ENCODE measurements at places on chromosomes 3 and 15.

DNA sequence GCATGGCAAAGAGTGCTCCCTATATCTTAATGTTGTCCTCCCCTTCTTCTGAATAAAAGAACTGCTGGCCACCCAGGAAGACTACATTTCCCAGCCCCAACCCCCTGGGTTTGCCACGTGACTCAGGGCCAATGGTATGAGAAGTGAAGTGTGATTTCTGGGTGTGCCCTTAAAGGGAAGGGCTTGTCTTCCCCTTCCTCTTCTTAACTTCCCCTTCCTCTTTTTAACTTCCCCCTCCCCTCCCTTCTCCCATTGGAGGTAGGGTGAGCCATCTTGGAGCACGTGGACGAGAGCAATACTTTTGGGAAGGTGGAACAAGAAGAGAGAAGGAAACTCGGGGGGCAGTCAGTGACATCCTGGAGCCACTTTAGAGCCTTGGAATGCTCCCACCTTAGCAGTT, 6.8 kb upstream of the KBTBD12 start:
- peak; percentile 5 for DNase-seq

DNA sequence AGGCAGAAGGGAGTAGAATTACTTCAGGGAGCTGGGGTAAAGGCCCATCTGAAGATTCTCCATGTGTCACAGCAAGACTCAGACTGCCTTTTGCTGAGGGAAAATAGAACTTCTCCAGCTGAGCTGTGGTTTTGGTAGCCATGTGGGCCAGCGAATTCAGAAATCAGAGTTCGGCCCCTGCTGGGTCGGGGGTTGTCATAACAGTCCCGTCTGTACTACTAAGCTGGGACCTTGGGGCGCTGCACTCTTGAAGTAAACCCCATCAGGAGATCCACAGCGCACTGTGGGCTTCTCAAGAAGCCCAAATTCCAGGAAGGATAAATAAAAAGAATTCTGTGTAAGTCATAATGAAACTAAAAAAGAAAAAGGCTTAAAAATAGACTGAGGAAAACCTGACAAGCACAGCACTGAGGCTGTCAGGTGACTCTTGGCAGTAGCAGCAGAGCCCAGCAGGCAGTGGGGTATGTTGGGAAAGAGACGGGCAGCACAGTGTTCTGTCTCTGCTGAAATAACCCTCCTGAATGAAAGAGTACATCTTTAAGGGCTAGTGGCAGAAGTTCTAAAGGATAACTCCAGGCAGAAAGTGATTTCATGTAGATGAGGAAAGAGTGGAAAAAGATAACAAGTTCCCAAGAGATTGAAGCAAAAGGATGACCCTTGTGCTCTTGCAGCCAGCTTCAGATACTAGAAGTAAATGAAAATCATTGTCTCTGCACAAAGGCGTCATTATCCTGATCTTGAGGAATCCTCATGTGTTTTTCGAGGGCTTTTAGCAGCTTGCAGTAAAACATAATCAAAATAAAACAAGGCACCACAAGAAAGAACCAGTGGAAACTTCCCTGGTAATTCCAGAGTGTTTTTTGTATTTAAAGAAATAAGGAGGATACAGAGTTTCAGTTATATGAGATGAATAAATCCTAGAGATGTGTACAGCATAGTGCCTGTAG, 74.5 kb downstream of the RAB7A start:
- DNase-seq, result no peak

GRCh38 chr3:53375019-53375418, 27.7 kb upstream of the DCP1A start:
- DNase-seq, result peak; percentile 27

GRCh38 chr15:52679232-52680040, at the start of gene ATOSA:
Gene ATOSA (minus strand): TSS chr15:52679388. CDS start chr15:52678021, 1,367 bp downstream.
- DNase-seq, result peak; percentile 94

DNA sequence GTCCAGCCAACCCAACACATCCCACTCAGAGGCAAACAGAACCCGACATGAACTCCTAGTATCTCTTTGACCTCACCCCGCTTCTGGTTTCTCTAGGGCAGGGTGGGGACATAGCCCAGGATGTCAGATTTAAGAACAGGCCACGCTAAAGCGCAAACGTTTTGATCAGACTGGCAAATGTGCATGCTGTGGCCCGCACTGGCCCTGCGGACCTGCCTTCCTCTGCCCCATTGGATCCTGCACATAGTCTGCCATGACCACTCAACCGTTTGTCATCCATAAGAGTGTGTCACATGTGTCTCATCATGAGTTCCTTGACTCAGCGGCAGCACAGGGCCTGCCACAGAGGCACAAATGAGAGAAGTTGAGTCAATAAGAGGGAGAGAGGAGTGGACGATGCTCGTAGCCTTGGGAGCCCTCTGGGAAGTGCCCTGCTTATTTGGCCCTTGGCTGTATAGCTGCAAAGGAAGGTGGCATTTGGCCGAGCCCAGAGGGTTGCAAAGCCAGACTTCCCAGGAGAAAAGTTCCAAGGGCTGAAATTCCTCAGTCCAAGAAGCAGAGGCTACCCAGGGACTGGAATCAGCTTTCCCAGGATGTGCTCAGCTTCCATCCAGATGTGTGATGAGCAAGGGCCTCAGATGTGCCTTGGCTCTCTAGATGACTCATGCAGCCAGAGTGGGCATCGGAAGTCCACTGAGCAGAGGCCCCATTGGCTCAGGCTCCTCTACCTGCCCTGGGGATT, 55.5 kb upstream of the SLCO2A1 start:
- no peak for DNase-seq

DNA sequence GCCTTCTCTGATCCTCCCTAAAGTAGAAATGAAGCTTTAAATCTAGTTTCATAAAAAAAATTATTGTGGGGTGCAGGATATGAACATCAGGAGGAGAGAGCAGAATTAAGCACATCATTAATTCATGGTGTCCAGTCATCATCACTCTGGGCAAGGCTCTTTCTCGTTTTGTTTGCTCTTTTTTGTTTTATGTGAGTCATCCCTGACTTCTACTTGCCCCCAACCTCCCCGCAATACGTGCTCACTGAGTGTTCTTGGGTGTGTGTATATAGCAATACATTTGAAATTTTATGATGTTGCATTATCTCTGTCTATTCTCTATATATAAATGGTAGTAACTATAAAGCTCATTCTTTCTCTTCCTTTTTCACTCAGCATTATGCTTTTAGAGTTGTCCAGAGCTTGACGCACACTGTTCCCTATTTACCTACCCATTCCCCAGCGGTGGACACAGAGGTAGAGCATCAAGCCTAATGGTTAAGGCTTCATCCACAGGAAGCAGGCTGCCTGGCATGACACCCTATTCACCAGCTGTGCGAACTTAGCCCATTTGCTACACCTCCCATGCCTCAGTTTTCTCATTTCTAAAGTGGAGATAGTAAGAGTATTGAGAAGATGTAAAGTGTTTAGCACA, 72.3 kb downstream of the CD200R1L start:
- no peak for DNase-seq

- DNase-seq, result peak; percentile 8
Observed at GRCh38 chr3:98812851-98813374, 49.8 kb downstream of the ST3GAL6 start.

DNA sequence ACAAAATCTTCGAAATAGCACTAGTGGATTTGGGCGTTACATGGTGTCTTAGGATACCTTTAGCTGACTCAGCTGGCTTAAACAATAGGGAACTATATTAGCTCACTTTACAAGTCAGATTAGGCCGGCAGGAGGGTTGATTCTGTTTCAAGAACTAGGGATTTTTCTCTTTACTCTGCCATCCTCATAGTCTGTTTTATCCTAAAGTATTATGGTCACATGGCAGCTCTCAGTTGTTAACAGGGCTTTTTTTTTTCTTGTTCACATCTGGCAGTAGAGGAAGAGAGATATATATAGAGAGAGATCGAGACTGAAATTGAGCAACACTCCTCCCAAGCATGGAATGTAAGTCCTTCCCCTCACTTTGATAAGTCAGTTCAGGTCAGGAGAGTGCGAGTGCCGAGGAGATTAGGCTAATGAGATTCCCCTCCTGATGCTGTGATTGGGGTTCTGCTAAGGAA, 32.9 kb downstream of the CHP1 start:
- DNase-seq, result no peak

DNA sequence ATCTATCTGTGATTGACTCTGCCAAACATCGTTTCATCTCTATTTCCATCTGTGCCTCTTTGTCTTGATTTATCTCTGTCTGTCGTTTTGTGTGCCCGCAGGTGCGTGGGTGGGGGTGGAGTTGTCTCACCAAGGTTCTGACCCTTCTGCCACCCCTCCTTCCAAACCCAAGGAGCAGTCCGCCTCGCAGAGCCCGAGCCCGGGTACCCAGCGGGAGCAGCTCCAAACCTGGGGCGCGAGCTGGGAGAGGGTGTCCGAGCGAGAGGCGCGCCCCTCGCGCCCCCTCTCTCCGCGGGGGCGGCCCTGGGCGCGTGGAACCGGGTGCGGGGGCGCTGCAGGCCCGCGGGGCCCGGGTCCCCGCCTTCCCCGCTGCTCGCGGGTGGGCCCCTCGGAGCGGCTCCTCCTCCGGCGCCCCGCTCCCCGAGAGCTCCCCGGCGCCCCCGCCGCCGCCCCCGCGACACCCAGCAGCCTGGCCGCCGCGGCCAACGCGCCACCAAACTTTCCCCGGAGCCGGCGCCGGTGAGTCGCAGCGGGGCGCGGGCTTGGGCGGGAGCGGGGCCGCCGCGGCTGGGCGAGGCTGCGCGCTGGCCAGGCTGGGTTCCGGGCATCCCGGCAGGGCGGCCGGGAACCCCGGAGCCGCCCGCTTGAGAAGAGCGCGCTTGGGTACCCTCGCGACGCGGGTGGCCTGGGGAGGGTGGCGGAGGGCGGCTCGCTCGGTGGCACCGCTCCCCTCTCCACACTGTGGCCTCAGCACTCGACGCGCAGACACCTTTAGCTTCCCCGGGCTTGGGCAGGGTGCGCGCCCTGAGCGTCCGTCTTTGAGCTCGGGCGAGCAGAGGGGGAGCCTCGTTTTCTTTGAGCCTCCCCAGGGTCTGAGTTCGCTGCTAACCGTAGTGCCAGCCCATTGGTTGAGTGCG, at the start of gene HRH1:
Gene HRH1, plus strand, starts transcription at position 458 of the 917 bp plus-strand sequence. CDS start 104,545 bp downstream, outside the sequence.
- no peak for DNase-seq

DNA sequence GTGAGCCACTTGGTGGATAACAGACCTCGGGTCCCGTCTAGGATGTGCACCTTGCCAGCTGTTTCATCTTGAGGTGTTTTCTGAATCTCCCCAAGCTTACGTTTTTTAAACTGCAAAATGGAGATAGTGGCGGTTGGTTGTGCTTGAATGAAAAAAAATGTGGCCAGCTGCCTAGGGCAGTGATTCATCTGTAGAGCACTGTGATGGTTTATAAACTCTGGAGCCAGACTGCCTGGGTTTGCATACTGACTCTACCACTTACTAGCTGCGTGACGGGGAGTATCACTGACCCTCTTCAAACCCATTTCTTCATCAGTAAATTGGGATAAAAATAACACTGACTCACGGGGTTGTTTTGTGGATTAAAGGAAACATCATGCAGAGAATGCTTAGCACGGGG, 159.1 kb downstream of the CHL1 start:
- DNase-seq, result no peak

DNA sequence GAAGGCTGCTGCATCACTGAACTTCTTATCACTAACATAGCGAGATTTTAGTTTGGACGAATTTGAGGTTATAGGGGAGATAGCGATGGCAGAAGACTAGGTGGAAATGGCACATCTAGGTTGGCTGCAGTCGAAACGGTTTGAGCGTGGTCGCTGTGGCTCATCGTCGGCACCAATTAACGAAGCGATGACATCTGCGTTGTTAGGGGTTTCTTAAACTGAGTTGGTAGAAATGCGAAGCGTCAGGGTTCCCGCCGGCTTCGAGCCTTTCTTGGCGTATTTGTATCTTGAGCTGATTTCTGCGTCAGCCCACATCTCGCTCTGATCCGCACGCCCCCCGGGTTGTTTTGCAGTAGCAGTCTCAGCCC, 319 bp downstream of the LNP1 start:
- peak; percentile 68 for DNase-seq

GRCh38 chr3:24315356-24315755, 179.3 kb downstream of the THRB start:
- DNase-seq, result no peak

GRCh38 chr3:172537507-172538158, 14.4 kb upstream of the TNFSF10 start:
- no peak for DNase-seq

- DNase-seq, result no peak
Observed at GRCh38 chr3:11045536-11045935, 53.0 kb downstream of the SLC6A1 start.

DNA sequence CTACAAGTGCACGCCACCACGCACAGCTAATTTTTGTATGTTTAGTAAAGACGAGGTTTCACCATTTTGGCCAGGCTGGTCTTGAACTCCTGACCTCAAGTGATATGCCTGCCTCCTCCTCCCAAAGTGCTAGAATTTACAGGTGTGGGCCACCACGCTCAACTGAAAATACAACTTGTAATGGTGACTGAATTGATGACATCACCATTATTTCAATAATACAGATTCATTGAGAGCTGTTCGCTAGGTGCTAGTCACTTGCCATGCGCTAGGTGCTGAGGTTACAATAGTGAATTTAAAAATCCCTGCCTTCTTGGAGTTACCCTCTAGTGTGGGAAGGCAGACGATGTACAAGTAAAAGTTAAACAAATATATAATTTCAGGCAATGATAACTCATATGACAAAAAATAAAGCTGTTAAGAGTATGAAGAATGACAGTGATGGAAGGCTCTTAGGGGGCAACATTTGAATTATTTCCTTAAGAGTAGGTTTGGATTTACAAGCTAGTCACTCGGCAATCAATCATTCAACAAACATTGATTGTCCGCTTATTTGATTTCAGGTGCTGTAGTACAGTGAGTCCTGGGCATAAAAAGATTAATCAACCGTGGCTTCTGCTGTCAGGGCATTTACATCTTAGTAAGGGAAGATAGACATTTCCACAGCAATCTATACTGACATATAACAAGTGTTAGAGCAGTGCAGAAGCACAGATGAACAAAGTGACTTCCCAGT, 9.1 kb upstream of the PPARG start:
- DNase-seq, result no peak

DNA sequence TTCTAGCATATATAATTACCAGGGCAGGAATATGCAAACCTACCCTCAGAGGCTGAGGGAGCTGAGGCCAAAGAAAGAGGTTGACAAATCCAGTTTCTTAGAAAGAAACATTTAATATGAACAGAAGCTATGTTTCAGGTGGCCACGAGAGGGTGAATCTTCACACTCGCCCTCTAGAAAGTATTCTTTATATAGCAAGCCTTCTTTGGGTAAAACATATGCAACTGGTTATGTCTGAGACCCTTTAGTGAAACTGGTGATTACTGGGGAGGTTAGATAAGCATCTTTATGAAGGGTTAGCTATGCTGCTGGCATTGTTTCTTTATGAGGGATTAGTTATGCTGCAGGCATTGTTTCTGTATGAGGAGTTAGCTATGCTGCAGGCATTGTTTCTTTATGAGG, 50.7 kb upstream of the GOLGA6L2 start:
- no peak for DNase-seq

All from CD4-positive, alpha-beta T cell treated with Interleukin-17A for 1 hour (primary cell).